ENCODE measurements at places on chromosomes 7 and 10.

- no peak for DNase-seq
Measured at GRCh38 chr7:3243256-3243655, 57.8 kb upstream of the SDK1 start.

DNA sequence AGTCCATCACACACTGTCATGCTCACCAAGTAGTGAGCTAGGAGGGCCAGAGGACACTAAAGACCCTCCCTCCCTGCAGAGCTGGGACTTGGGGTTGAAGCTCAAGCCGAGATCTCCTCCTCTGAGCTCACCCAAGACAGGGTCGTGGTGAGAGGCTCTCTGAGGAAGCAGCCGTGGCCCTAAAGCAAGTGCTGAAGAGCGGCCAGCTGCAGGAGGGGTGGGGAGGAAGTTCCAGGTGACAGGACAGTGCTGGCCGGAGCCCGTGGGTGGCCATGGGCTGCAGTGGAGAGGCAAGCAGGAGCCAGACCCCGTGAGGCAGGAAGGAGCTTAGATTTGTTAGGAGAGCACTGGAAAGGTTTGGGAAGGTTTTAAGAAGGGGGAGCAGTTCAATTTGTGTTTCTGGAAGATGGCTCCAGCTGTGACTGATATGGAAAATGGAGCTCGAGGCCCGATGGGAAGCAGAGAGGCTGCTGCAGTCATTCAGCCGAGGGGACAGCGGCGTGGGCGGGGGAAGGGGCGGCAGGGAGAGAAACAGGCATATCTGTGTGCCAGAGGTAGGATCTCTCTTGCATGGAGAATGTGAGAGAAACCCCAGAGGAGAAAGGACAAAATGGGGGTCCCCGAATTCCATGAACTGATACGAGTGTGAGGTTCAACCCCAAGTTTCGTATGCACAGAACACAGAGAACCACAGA, 26.9 kb upstream of the DNAAF5 start:
- no peak for DNase-seq

DNA sequence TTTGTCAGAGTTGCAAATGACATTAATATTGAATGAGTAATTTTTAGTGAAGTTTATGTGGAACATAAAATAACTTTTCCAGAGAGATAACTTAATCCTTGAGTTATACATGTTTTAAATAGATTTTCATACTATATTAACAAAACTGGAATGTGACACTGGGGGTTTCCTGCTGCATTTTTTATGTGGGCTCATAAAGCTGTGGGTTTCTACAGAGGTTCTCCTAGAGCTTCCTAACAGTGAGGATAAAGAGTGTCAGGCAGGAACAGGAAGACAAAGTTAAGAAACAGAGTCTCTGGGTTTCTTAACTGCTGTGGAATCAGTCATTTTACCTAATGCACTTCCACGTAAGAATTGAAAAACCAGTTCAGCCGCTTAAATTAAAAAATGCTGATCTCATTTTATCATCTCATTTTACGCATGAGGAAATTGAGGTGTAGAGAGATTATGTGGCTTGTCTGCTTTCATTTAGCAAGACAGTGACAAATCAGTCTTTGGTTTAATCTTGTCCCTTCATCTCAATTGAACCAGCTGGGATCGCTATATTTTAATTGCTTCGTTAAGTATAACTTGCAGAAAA, 5.0 kb downstream of the CD36 start:
- DNase-seq = no peak

DNA sequence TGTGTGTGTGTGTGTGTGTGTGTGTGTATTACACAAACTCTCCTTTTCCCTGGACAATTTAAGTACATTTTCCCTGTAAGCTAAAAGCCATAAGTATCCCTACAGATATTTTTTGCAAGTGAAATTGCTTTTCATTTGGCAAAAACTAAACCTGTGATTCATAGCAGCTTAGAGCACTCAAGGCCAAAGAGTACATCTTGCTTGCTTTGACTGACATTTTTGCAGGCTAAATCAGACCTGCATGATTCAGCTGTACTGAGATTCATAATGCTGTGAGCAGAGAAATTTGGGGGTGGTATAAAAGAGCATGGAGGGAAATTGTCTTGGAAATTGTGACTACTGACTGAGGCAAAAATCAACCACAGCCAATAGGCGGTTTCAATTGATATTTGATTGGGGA, 500.4 kb downstream of the GFRA1 start:
- DNase-seq = no peak

DNA sequence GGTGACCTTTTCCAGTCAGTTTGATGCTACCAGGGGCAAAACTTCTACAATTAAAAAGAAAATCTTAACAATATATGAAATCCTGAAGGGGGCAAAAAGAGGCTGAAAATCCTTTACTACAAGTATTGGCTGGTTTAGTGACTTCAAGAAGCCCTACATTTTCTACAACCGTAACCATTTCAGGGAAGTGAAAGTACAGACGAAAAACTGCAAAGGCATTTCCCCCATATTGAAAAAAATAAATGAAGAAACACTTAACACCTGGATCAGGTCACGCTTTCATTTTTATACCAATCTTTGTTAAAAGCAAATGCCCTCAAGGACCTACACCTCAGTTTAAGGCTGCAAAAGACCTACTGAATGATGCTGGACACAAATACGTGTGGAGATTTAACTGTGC, 38.6 kb downstream of the IL6 start:
- DNase-seq = no peak

DNA sequence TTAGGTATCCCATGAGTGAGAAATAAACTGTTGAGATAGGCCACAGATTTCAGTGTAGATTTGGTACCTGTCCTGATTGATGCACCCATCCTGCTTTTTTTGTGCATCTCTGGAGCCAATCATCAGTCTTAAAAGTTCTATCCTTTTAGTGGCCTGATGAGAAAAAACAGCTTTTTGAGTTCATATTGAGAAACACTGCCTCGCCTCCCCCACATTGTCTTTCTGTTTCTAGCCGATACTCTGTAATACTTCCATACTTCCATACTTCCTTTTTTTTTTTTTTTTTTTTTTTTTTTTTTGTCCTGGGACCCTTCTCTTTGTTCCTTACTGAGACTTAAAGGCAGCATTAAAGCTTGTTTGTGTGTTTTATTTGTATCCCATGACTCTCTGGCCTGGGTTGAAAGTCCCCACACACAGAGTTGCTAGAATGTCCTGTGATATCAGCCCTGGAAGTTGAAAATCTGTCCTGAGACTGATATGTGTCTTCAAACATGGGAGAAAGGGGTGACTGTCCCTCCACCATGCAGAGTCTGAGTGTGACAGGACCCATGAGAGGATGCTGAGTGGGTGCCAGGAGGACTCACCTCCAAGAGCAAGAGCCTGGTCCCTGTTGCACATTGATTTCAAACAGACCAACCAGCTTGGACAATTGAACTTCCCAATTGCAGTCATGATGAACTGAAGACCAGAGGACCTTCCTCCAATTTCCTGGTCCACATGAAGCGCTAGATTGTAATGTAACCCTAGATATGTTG, 5.7 kb downstream of the ZNF22 start:
- DNase-seq = no peak

DNA sequence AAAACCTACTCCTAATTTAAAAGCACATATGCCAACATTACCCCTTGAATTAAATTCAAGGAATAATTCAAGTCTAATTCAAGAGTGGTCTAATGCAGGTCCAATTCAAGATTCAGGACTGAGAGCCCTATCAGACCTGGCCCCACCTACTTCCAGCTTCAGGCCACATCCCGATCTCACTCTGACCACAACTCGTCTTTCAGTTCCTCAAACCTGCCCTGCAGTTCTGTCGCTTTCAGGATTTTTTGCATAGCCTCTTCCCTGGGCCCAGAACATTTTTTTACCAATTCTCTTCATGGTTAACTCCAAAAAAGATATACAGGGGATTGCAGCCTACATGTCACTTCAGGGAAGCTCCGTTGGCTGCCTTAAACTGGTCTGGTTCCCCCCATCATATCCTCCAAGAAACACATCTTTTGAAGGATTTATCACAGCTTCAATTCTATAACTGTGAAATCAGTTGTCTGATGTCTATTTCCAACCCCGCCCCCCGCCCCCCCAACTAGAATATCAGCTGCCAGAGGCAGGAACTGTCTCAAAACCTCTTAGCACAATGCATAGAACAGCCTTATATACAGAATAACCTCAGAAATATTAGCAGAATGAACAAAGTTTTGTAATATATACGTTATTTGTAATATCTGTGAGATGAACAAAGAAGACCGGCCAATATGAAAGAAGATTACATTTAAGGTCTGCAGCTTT, 20.8 kb downstream of the CCDC6 start:
- no peak for DNase-seq

DNA sequence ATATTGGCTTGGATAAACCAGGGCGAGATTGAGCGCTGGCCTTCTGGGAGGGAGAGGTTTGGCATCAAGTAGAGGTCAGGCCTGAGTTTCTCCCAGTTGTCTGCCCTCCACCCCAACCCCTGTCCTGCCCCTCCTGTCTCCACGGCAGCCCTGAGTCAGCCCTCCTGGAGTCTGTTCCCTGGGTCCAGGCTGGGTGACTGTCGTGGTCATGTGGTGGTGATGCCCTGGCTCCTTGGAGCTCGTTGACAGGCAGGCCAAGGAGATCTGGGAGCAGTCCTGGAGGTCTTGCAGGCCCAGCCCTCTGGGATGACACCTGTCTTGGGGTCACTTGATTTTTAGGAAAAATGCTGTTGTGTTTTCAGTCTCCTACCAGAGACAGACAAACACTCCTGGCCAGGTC, 53.6 kb upstream of the PODXL start:
- no peak for DNase-seq

GRCh38 chr7:34130558-34131295, 225.4 kb downstream of the BMPER start:
- DNase-seq = no peak

DNA sequence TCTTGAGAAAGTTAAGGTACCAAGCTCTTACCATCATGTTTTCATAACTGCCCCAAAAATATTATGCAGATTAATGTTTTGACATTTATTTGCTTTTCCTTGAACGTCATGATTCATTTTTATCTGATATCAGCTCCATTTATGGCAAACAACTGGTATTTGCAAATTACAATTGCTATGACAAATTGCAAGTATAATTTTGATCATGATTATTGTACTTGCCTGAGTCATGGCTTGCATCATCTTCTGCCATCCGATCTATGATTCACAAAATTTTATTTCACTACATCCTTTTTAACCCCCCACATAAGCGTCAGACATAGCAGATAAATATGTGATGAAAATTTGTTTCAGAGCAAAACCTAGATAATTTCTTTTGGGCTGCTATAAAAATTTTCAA, 155.0 kb downstream of the STK31 start:
- no peak for DNase-seq

- no peak for DNase-seq
Measured at GRCh38 chr10:79926037-79926436, 22.9 kb downstream of the SFTPD start.

- no peak for DNase-seq
Measured at GRCh38 chr10:59133841-59134593, 42.4 kb upstream of the PHYHIPL start.

DNA sequence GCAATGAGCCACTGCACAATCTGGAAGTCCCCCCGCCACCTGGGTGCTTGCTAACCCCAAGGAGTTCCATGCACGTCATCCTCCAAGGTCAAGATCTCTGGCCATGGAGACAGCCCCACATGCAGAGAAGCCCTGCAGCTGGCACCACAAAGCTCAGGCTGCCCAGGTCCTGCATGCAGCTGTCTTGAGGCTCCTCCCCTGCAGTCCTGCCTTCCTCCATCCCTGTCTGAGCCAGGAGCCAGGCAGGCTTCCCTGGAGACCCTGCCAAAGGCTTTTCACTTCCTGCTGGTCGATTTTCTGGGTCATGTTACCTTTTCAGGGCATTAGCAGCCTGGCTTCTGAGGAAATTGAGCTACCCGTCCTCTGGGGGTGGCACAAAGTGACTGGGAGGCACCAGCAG, 12.5 kb upstream of the TMEM72 start:
- no peak for DNase-seq

DNA sequence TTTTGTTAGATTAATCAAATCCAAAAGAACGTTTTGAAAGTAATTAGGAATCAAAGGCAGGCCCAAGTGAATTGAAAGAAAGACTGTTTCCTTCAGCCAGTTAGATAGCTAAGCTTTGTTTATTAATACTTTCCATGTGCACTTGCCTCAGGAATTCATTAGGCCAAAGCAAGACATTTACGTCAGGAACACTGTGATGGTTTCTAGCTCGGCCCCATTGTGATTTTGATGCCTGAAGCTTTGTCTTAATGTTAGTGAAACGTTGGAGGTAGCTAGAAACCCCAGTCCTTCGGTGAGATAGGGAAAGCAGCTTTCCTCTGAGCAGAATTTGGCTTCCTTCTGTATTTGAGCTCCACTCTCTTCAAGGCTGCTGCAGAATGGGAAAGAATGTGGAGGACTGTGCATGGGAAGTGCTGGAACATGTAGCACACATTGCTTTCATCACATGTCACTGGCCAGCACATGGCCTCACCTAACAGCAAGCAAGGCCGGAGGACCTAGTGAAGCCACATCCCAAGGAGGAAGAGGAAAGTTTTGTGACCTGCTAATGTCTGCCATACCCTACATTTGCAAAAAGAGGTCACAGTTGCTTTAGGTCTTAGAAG, 64.1 kb downstream of the PCGF5 start:
- DNase-seq = no peak

DNA sequence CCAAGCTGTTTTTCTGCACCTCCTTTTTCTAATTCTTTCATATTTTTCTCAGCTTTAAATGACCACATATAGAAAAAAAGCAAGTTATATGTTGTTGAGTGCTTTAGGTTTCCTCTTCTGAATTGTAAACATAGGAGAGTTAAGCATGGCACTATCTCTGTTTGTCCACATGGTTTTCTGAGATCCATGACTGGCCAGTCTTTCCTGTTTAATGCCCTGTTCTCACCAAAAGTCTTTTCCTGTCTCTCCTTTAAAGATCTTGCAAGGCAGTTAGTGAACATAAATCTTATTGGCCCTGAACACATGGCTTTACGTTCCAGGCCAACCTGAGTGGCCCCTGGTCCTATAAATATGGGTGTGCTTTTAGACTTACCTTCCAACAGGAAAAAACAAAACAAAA, 19.4 kb downstream of the TRPV5 start:
- no peak for DNase-seq

DNA sequence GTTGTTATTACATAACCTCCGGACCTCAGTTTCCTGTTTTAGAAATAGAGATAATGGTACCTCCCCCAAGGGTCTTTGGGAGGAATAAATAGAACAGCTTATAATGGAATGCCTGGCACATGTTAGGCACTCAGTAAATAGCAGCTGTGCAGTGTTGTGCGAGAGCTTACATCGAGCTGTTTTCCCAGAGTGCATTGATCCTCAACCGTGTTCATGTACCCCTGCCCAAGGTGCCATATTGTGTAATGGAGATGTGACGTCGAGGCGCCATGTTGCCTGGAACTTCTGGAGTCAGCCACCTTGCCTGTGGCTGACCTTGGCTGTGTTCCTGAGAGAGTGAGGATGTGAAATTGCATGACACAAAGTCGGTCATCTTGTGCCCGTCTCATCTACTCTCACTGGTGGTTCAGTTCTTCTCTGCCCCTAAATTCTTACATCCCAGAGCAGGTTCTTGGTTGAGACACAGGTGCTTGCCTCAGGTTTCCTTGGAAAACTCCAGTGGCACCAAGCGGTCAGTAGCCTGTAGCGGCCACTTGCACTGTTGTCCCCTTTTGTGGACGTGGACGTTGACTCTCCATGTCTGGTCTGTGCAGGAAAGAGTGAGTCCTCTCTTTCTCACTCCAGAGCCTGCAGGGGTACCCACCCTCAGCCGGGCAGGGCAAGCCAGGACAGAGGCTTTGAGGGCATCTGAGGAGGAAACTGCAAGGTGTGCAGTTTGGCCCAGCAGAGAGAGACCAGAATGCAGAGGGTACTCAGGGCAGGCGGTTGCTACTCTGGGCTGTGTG, 230.6 kb downstream of the MGMT start:
- no peak for DNase-seq

- DNase-seq = no peak
Measured at GRCh38 chr10:121702351-121703320, 104.4 kb upstream of the FGFR2 start.
